ENCODE measurements at places on chromosomes 7 and 10. TPM values are rescaled to one million over a fixed set of nuclear protein-coding genes. Genes with fewer than 3 reads are reported as not detected.

- DNase-seq, result no peak
These were observed 482.9 kb upstream of the AKR1E2 start for GRCh38 chr10:4343091-4343490.

GRCh38 chr10:14727465-14727864 lies 47.2 kb downstream of the FAM107B start:
- DNase-seq, result no peak

- no peak for DNase-seq
These were observed 31.6 kb downstream of the HOXA1 start for GRCh38 chr7:27064159-27064558.

GRCh38 chr7:55649238-55649637 lies 76.9 kb upstream of the VOPP1 start:
- no peak for DNase-seq

DNA sequence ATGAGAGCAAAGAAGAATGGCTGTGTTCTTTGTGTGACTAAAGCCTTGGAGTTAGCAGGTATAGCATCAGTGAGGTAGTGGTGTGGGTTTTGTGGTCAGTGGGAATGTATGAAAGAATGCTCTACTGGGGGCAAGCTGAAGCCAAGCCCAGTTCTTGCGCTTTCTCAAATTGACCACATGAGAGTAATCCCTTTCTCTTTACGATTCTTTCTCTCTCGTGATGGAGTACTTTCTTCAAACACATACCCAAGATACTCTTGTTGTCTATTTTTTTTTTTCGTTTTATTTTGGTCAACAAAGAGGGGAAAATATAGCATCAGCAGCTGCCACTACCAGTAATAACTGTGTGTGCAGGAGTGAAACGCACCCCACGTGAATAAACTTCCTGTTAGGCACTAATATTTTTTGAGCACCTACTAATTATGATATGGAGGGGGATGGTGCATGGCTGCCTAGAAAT lies 8.4 kb upstream of the PANK1 start:
- no peak for DNase-seq

DNA sequence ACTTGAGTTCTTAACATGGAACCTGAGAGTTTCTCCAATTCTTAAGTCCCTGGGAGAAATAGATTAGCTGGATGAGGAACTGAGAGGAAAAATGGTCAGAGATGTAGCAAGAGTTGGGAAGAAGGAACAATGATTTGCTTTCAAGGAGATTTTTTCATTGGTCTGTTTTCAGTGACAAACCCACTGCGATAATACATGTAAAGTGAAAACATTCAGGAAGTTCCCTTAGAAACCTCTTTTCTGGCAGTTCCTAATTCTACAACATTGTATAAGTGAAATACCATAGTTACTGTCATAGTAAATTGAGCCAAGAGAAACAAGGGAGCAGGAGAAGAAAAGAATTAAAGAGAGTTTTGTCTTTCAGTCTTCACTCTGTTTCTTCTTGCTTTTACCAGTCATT lies 12.1 kb upstream of the MAGI2 start:
- DNase-seq, result no peak

- no peak for DNase-seq
These were observed 986.7 kb upstream of the LRRN3 start for GRCh38 chr7:110104243-110104642.

DNA sequence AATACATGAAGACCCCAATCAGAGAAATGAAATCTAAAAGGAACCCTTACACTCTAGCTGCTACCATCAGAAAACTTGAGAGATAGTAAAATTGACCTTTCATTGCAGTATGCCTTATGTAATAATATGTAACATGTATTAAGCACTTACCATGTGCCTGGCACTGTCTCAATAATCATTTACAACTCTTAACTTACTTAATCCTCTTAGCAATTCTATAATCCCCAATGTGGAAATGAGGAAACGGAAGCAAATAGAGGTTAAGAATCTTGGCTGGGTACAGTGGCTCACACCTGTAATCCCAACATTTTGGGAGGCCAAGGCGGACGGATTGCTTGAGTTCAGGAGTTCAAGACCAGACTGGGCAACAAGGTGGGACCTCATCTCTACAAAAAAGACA lies 29.8 kb upstream of the FHIP2A start:
- no peak for DNase-seq

DNA sequence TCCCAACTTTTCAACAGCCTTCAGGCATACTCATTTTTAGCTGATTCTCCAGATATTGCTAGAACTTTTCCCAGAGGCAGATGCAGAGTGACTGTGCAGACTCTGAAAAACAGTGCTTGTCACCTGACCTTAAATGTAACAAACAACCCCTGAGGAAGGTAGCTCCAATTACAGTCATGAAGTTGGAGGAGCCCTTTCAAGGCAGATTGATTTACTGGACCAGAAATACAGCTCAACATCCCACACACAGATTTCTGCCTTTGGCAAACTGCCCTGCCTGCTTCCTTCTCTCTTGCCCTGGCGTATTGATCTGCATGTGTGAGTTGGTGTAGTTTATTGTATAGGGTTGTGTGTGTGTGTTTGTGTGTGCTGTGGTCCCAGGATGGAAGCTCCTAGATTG lies 38.5 kb downstream of the PYROXD2 start:
- no peak for DNase-seq

ZNF736 gene
- total RNA-seq, result 36.9 TPM

HKDC1 gene
- total RNA-seq, result 0.44 TPM

FAM13C gene
- total RNA-seq, result 155 TPM

XRCC2 gene
- total RNA-seq, result 1.4 TPM

TAC1 gene
- total RNA-seq, result 10.9 TPM

Data from dorsolateral prefrontal cortex (tissue), 122 donors.